Activated CD4-positive, alpha-beta T cell treated with anti-CD3 and anti-CD28 coated beads, Interleukin-2, amount 10 ng/mL, durations not matched to agents 7 days and 5 days (primary cell): ENCODE measurements at places on chromosomes 4 and X.

GRCh38 chrX:20421275-20421674, 154.6 kb upstream of the RPS6KA3 start:
- H3K36me3 ChIP-seq, result peaks cover 2% of the 10 kb centered on the region
- H3K27me3 ChIP-seq, result no peaks in the 10 kb centered on the region
- H3K4me3 ChIP-seq, result no peak overlapping the region
- H3K4me1 ChIP-seq, result peaks cover 17% of the 10 kb centered on the region

GRCh38 chrX:9878146-9878820, 88.9 kb upstream of the CLDN34 start:
- peaks cover 15% of the 10 kb centered on the region for H3K27me3 ChIP-seq
- H3K4me1 ChIP-seq, result peaks cover 10% of the 10 kb centered on the region
- no peak overlapping the region for H3K27ac ChIP-seq
- no peaks in the 10 kb centered on the region for H3K36me3 ChIP-seq
- DNase-seq, result no peak
- no peak overlapping the region for H3K4me3 ChIP-seq

- no peak for DNase-seq
- H3K4me1 ChIP-seq, result peaks cover 11% of the 10 kb centered on the region
- no peak overlapping the region for H3K27ac ChIP-seq
Observed at GRCh38 chr4:154738426-154738825, 5.4 kb upstream of the LRAT start.

DNA sequence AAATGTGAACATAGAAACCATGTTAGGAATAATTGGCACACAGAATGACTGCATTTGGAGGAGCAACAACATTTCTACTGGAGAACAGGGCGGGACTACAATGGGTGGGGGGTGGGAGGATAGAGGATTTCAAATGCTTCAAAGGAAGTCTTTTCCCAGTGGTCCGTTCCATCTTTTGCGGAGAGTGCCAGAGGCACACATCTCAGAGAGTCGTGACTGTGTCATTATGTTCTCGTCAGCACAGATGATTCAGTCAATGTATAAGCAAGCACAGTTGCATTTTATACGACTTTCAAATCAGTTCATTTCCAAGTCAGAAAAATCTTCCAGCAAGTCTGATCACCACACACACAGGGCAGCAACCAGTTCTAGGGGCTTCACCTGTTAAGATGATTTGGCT, 22.7 kb upstream of the GPR50 start:
- no peak overlapping the region for H3K4me3 ChIP-seq
- peaks cover 10% of the 10 kb centered on the region for H3K27me3 ChIP-seq
- no peaks in the 10 kb centered on the region for H3K36me3 ChIP-seq
- no peak for DNase-seq
- H3K4me1 ChIP-seq, result no peaks in the 10 kb centered on the region

GRCh38 chr4:48499551-48500066, 9.6 kb downstream of the ZAR1 start:
- peaks cover 32% of the 10 kb centered on the region for H3K36me3 ChIP-seq
- H3K27me3 ChIP-seq, result no peaks in the 10 kb centered on the region
- no peak overlapping the region for H3K27ac ChIP-seq
- H3K4me3 ChIP-seq, result no peak overlapping the region
- peaks cover 14% of the 10 kb centered on the region for H3K4me1 ChIP-seq
- DNase-seq, result no peak

- no peaks in the 10 kb centered on the region for H3K27me3 ChIP-seq
- peak within 1 kb of the TSS; percentile 94 for H3K27ac ChIP-seq
- DNase-seq, result peak; percentile 98
- H3K4me3 ChIP-seq, result peak within 1 kb of the TSS; percentile 89
- H3K4me1 ChIP-seq, result peaks cover 53% of the 10 kb centered on the region
- peaks cover 34% of the 10 kb centered on the region for H3K36me3 ChIP-seq
Observed at GRCh38 chr4:25159837-25160713, at the start of gene SEPSECS. SEPSECS (minus strand) TSS chr4:25160449; CDS start chr4:25160369, 80 bp downstream.

GRCh38 chr4:114209584-114209983, 230.1 kb upstream of the ARSJ start:
- no peak for DNase-seq
- H3K36me3 ChIP-seq, result no peaks in the 10 kb centered on the region

GRCh38 chr4:156939801-156940200, 31.8 kb downstream of the PDGFC start:
- no peaks in the 10 kb centered on the region for H3K4me1 ChIP-seq
- no peaks in the 10 kb centered on the region for H3K36me3 ChIP-seq
- H3K4me3 ChIP-seq, result no peak overlapping the region
- H3K27ac ChIP-seq, result no peak overlapping the region
- no peak for DNase-seq

- DNase-seq, result no peak
- H3K36me3 ChIP-seq, result no peaks in the 10 kb centered on the region
- H3K27ac ChIP-seq, result no peak overlapping the region
- H3K27me3 ChIP-seq, result no peaks in the 10 kb centered on the region
- H3K4me3 ChIP-seq, result no peak overlapping the region
Observed at GRCh38 chr4:187235456-187236170, 512.0 kb upstream of the FAT1 start.

DNA sequence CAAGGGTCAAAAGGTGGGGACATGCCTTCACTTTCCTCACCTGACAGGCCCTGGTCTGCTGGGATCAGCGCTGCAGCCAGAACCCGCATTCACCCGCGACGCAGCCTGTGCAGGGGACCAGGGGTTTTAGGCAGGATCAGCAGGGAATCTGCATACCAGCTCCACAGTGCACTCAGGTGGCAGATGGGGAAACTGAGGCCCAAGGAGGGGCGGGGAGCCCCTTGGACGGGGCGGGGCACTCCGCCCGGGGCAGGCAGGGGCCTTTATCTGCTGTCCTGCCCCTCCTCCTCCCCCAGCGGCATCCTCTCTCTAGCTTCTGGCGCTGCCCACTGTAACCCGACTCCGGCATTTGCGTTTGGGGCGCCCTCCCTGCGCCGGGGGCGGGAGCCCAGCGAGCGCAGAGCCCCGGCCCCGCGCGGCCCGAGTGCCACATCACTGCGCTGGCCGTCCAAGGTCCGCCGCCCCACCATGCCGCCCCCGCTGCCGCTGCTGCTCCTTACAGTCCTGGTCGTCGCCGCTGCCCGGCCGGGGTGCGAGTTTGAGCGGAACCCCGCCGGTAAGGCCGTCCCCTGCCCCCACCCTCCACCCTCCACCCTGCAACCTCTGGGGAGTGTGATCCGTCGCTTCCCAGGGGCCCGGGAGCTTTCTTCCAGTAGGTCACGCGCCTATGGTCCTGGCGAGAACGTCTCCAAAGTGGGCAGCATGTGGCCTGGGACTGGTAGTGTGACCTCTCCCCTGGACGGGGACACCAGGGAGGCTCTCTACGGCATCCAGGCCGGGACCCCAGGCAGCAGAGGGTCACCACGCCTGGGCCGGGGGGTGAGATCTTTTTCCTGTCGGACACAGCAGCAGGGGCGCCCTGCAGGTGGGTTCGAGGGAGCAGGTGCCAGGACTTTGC, at the start of gene CPZ:
TSS of gene CPZ (plus strand) at position 400 of the 898 bp plus-strand sequence. CDS start at position 469, 69 bp downstream.
- H3K36me3 ChIP-seq, result no peaks in the 10 kb centered on the region
- H3K4me3 ChIP-seq, result no peak within 1 kb of the TSS
- H3K4me1 ChIP-seq, result no peaks in the 10 kb centered on the region
- DNase-seq, result no peak
- H3K27ac ChIP-seq, result no peak within 1 kb of the TSS
- peaks cover 22% of the 10 kb centered on the region for H3K27me3 ChIP-seq

GRCh38 chrX:12948495-12948894, 26.4 kb upstream of the TMSB4X start:
- H3K27me3 ChIP-seq, result no peaks in the 10 kb centered on the region
- peaks cover 68% of the 10 kb centered on the region for H3K4me1 ChIP-seq
- no peak for DNase-seq
- H3K4me3 ChIP-seq, result no peak overlapping the region

DNA sequence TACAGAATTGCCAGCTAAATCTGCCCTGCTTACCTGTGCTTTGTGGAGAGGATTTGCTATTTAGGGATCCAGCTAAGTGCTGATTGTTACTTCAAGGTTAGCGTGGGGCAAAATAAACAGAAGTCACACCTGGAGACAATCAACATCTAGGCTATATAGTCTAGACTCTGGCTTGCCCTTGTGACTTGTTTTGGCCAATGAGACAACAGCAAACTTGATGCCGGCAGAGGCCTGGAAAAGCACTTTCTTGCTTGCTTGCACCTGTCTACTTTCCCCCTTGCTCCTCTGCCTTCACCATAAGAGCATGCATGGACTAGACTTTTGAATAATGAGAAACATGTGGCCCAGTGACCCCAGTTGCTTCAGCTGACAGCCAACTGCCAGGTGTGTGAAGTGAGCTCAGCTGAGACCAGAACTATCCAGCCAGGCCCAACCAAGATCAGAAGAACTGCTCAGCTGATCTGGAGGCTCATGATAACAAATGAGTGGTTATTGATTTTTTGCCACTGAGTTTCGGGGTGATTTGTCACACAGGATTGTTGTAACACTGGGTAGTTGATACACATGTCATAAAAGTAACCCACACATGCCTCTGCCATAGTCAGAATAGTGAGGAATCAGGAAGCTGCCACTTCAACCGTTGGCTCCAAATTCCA, 164.4 kb downstream of the RBMX2 start:
- H3K4me1 ChIP-seq, result no peaks in the 10 kb centered on the region
- DNase-seq, result no peak
- peaks cover 3% of the 10 kb centered on the region for H3K27me3 ChIP-seq
- no peak overlapping the region for H3K4me3 ChIP-seq
- no peak overlapping the region for H3K27ac ChIP-seq

DNA sequence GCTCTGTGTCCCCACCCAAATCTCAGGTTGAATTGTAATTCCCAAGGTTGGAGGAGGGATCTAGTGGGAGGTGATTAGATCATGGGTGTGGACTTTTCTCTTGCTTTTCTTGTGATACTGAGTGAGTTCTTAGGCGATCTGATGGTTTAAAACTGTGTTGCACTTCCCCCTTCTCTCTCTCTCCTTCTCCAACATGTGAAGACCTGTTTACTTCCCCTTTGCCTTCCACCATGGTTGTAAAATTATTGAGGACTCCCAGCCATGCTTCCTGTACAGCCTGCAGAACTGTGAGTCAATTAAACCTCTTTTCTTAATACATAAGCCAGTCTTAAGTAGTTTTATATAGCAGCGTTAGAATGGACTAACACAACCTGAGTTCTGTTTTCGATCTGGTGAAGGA, 738.2 kb downstream of the ARAP2 start:
- H3K4me3 ChIP-seq, result no peak overlapping the region
- no peaks in the 10 kb centered on the region for H3K4me1 ChIP-seq
- no peaks in the 10 kb centered on the region for H3K36me3 ChIP-seq
- H3K27ac ChIP-seq, result no peak overlapping the region

DNA sequence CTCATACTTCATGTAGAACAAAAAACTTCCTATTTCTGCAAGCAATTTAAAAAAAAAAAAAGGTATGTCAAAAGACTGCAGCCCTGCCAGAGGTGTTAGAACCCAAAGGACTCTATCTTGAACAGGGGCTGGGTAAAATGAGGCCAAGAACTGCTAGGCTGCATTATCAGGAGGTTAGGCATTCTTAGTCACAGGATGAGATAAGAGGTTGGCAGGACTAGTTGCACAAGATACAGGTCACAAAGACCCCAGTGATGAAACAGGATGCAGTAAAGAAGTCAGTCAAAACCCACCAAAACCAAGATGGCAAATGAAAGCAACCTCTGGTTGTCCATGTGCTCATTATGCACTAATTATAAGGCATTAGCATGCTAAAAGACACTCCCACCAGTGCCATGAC, 104.1 kb downstream of the ANOS1 start:
- H3K36me3 ChIP-seq, result no peaks in the 10 kb centered on the region
- DNase-seq, result no peak
- no peak overlapping the region for H3K27ac ChIP-seq
- H3K4me3 ChIP-seq, result no peak overlapping the region

DNA sequence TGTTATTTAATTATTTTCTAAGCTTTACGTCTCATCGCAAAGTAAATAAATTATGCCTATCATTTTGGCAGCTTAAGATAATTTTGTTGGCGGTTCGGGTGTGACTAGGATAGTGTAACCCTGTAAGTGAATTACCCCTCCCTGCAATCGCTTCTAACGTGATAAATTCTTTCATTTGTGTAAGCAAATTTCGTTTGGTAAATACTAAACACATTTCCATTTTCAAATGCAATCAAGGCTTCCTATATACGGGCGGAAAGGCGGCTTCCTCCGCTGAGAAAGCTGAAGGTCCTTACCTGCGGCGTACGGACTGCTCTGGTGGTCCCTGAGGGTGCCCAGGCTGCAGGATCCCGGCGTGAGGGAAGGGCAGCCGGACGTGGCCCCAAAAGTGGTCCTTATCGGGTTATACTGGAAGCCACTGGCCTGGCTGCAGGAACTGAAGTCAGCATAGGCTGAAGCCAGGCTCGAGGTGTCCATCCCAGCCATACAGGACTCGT, 403 bp downstream of the PHOX2B start:
- H3K4me3 ChIP-seq, result no peak overlapping the region
- H3K36me3 ChIP-seq, result peaks cover 9% of the 10 kb centered on the region
- H3K27ac ChIP-seq, result no peak overlapping the region
- no peak for DNase-seq
- H3K27me3 ChIP-seq, result peaks cover 81% of the 10 kb centered on the region
- H3K4me1 ChIP-seq, result peaks cover 1% of the 10 kb centered on the region

DNA sequence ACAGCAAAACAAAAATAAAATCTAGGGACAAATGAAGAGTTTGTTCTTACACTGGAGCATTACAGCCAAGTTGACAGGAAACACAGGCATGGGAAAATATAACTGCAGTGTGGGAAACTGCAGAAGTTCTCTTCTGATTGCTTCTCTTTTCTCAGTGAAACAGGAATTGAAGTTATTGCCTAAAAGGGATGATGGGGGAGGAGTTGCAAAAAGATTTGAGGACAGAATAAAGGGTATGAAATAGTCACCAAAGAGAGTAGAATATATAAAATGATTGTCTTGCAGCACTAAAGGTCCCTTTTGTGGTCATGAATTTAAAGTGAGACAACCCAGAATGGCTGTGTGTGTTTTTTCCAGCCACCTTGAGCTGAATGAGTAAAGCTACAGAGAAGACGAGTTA, 103.7 kb downstream of the JADE1 start:
- H3K4me1 ChIP-seq, result peaks cover 20% of the 10 kb centered on the region
- no peak overlapping the region for H3K4me3 ChIP-seq
- no peak for DNase-seq
- peaks cover 14% of the 10 kb centered on the region for H3K36me3 ChIP-seq
- H3K27me3 ChIP-seq, result no peaks in the 10 kb centered on the region
- H3K27ac ChIP-seq, result no peak overlapping the region

DNA sequence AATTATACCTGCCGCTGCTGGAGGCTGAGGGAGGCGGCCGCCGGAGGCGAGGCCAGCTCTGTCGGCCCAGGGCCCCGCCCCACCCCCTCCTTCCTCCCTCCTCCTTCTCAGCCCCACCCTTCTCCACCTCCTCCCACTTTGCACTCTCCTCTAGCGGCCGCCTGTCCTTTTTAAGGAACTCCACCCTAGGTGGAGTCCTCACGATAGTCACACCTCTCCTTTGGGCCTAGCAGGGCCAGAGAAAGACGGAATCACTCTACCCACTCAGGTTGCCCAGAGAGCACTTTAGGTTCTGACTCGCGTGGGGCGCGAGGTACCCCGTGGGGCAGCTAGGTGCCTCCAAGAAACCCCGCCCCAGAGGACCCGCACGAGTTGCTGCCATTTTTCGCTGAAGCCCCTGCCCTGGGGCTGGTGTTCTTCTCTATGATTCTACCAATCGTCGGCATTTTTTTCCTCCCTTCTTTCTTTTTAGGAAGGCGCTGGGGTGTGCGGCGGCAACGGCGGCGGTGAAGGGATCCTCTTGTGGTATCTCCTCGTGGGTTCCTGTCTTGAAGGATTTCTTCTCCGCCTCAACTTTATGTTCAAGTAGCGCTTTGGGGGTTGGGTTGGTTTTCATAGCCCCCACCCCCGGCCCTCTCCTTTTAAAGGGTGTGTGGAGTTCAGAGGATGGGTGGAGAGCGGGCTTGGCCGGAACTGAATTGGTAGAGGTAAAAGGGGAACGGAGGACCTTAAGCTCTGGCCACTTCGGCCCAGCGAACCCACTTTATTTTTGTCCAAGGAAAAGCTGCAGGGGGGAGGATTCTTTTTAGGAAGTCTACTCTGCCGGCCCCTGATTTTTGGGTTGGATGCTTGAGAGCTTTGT, at the start of gene KLF8:
TSS of gene KLF8 (plus strand) at position 136 of the 862 bp plus-strand sequence. CDS start 979 bp downstream, outside the sequence.
- peak within 1 kb of the TSS; percentile 89 for H3K27ac ChIP-seq
- peaks cover 6% of the 10 kb centered on the region for H3K36me3 ChIP-seq
- H3K4me1 ChIP-seq, result peaks cover 49% of the 10 kb centered on the region
- peaks cover 4% of the 10 kb centered on the region for H3K27me3 ChIP-seq
- peak; percentile 54 for DNase-seq
